ENCODE measurements at places on chromosomes 1 and 21.

- peak; percentile 54 for DNase-seq
Measured at GRCh38 chr1:5507340-5507739, 484.9 kb downstream of the NPHP4 start.

DNA sequence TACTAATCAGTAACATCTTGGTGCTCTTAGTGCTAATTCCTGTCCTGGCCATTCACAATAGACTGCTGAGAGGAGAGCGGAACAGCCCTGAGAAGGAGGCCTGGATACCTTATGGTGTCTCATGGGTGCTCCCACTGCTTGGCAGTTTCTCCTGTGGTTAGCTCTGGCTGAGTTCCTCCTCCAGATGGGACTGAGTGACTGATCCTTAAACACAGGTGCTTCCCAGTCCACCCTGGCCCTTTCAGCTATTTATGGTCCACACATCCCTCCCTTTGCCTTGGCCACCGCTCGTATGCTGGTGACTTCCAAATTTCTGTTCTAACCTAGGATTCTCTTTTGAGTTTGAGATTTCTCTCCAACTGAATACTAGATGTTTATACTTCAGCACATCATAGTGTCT lies 157.0 kb upstream of the CACNA1E start:
- DNase-seq = no peak

GRCh38 chr1:178536844-178537371 lies 24.0 kb downstream of the TEX35 start:
- DNase-seq = no peak

DNA sequence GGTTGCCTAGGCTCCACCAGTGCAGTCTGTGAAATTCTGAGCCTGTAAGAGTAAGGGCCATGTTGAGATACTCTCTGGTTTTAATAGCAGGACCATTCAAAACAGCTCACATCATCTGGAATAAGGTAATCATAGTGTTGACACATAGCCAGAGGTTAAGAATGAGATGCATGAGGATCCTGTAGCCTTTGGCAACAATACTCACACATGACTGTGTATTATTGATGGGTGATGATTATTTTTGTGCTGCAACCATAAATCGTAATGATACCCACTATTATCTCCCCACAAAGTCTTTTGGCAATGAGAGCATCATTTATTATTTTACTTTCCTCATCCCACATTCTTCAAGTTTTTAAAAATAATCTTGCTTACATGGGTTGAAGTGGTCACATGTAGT lies 35.5 kb downstream of the KCNK2 start:
- DNase-seq = no peak

DNA sequence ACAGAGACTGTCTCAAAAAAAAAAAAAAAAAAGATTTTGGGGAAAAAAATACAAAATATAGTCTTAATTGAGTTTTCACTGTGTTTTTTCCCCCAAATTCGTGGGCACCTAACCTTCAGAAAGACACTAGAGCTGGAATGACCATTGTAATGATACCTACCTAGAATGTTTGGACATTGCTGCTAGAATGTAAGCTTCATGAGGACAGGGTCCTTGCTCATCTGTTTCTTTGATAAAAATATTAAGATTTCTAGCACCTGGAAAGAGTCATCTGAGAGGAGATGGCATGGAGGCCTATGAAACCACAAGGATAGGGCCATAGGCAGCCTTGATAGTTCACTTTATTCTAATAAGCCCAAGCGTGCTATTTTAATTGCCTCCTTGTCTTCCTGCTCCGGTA lies 6.5 kb downstream of the LRRC8D start:
- no peak for DNase-seq
